ENCODE measurements at places on chromosomes 6 and 20.
A peak's percentile ranks its signal among the peaks of the same experiment; 100 is the strongest.

DNA sequence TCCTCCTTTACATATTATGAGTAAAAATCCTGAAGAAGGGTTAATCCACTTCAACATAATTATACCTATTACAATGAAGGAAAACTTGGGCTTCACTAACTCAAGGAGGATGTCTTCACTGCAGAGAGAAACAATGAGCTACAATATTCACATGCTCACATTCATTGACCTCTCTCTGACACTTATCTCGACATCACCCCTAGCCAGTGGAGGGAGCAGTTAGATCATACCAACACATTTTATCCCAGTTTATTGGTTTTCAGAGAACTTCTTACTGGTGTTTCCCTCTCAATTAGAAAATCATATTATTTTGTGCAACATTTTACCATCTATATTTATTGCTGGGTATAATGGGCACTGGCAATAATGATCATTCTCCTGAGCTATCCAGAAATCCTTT lies 646.5 kb downstream of the TENT5A start:
- no peak for DNase-seq

GRCh38 chr6:31907158-31907813 lies 5.4 kb upstream of the ZBTB12 start:
- DNase-seq, result no peak

DNA sequence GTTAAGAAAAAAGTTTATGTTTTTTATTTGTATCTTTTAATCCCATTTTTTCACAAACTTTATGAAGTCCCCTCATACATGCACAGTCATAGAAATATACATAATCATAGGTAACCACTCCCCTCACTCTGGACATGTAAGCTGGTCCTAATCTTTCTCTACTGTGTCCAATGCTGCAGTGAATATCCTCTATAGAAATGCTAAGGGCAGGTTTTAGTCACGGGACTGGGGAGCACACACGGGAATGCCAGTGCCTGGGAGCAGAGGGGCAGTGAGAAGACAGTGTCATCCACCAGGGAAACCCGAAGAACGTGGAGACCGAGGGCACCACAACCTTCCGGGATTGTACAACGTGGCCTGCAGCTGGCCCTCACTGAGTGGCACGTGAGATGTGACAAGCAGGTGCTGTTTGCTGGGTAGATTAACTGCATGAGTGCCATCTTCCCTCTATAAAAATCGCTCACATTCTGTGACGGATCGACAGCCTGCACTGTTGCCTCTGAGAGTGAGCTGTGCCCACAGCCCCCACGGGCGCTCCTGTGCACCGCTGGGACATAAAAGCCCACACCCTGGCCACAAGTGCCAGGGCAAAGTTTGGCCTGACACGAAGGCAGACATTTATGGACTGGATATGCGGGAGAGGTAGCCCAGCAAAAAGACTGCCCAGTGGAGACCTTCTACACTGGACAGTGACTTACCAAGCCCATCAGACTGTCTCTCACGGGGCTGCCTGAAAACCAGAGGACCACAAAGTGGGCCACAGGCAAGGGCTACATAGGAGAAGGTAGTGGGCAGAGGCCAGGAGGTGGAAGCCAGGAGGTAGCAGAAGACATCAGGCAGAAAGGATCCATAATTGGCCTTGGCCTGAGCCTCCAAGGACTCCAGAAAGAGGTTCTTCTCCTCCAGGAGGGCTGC lies 63.2 kb downstream of the FGD2 start:
- no peak for DNase-seq

DNA sequence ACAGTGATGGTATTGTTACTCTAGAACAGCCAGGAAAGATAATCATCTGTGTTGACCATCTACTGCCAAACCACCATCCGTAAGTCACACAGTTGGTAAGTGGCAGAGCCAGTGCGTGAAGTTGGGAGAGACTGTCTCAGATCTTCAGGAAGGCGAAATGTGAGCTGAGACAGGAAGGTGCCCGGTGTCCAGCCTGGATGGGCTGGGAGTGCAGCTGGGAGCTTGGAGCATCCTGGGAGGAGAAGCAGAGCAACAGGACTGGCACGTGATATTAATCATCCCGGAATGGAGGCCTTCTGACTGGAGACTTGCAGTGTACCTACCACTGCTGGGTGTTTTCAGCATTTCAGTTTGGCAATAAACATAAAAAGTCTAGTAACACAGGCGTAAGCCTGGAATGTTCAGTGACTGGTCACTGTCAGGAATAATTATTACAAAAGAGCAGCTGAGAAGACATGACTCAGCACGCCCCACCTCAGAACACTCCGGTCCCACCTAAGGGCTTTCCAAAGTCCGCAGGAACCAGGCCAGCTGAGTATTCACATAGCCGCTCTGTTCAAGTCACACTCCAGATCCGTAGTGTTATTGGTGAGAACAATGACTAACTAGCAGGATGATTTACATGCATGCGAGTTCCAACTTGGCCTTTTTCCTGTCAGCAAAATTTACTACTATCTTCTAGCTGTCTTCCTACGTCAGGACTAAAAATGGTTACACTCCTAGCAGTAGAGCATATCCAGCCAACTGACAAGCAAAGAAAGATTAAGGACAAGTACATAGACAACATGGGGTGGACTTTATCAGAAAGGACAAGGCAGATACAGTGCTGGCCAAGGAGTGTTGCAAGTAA lies 45.1 kb upstream of the PNRC1 start:
- DNase-seq, result no peak

GRCh38 chr6:143513410-143513809 lies 1.9 kb upstream of the FUCA2 start:
- peak; percentile 12 for DNase-seq

DNA sequence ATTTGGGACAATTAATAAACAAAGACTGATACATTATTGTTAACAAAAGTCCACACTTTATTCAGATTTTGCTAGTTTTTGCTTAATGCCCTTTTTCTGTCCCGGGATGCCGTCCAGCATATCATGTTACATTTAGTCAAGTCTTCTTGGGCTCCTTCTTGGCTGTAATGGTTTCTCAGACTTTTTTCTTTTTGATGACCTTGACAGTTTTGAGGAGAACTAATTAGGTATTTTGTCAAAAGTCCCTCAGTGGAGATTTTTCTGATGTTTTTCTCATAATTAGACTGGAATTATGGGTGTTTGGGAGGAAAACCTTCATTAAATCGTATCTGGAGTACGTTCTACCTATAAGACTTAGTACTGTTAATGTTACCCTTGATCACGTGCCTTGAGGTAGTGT lies 177.2 kb downstream of the MCHR2 start:
- no peak for DNase-seq

DNA sequence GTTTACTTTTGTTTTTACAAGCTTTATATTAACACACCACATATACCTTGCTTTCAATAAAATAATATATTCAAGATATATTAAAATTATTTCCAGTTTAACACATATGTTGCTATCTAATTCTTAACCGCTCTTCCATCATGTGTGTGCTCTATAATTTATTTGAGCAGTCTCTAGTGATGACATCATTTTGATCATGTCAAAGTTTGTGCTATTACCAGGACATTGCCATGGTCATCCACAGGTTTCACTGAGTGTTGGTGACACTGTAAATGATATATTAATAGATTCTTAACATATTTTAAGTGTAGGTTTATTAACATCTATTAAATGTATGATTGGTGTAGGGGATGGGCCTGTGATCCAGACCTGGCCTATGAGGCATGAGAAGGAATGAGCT lies 17.1 kb upstream of the CST4 start:
- no peak for DNase-seq

DNA sequence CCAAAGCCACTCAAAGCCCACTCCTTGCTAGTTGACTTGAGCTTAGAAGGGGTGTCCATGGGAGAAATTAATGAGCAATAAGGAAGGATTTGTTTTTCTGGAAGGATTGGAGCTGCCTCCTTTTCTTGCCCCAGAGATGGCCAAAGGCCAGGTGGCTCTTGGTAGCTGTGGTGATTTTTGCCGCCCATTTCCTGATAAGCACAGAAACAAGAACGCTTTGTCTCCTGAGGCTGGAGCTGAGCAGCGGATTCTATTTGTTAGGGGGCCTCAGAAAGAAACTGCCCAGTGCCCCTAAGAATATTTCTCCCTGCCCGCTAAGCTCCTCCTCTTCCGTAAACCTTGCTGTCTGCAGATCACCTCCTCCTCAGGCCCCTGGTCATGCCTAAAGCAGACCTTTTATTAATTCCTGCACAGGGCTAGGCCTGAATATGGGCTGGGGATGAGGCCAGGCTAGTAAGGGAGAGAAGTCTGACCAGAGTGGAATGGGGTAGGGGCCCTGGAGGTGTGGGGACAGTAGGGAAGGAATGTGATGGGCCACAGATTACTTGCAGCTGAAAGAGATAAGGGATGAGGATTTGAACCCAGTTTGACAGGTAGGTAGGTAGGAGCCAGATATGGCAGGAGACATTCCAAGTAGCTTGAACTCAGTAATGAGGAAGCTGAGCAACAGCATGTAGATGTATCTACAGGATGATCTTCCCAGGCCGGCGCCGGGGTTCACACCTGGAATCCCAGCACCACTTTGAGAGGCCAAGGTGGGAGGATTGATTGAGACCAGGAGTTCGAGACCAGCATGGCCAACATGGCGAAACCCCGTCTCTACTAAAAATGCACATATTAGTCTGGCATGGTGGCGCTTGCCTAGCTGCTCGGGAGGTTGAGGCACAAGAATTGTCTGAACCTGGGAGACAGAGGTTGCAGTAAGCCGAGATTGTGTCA lies 71.2 kb upstream of the NAA20 start:
- DNase-seq, result no peak

GRCh38 chr6:37218061-37218460 lies 39.5 kb upstream of the TBC1D22B start:
- no peak for DNase-seq

GRCh38 chr6:114471450-114471849 lies 128.6 kb upstream of the HS3ST5 start:
- no peak for DNase-seq

GRCh38 chr6:1068068-1068467 lies 243.8 kb upstream of the FOXQ1 start:
- DNase-seq, result no peak

- no peak for DNase-seq
Measured at GRCh38 chr6:6723921-6724538, 135.5 kb downstream of the LY86 start.

GRCh38 chr6:151498327-151498726 lies 4.5 kb downstream of the CCDC170 start:
- DNase-seq, result no peak

GRCh38 chr20:34047917-34048316 lies 54.2 kb downstream of the RALY start:
- peak; percentile 22 for DNase-seq
